Activated T-cell treated with anti-CD3 and anti-CD28 coated beads for 4 hours (primary cell): ENCODE measurements at places on chromosomes 1 and 21.

GRCh38 chr1:234148350-234148749 lies 224.9 kb upstream of the COA6 start:
- no peak for DNase-seq

DNA sequence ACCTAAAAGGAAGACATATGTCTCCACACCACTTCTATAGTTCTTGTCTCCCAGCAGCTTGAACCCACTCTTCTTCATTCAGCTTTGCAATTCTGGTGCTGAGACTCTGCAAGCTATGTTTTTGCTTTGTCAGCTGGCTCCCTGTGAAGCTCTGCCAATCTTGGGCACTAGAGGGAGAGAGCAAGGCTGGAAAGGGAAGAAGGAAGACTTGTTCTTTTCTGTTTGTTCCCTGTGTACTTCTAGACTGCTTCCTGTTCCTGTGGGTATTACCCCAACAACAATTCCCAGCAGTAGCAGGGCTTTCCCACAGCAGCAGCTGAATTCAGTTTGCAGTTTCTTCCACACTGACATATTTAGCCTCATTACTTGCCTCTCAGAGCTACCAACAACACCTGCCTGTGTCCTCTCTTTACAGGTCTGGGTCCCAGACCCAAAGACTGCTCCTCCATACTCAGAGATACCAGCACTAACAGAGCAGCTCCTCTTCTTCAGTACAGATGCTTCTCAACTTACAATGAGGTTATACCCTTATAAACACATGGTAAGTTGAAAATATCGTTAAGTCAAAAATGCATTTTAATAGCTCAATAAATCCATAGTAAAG lies 275.2 kb upstream of the NEGR1 start:
- DNase-seq: no peak

DNA sequence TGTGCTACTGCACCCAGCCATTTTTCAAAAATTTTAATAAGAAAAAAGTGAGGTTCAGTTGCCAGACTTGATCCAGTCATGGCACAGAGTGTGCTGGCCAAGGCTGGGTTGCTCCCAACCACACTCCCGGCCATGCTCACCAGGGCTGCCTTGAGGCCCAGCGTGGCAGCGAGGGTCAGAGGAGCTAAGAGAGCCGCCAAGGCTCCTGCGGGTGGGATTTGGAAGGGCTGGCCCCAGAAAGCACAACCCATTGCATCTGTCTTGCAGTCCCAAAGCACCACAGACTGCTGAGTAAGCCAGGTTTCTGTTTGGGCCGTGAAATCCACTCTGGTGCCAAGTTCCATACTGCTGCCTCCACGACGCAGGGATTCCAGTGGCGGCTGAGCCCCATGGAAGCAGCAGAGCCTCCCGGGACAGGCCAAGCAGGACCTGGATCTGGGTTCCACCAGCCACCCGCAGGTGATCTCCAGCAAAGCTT lies 22.6 kb downstream of the ZBTB17 start:
- no peak for DNase-seq

DNA sequence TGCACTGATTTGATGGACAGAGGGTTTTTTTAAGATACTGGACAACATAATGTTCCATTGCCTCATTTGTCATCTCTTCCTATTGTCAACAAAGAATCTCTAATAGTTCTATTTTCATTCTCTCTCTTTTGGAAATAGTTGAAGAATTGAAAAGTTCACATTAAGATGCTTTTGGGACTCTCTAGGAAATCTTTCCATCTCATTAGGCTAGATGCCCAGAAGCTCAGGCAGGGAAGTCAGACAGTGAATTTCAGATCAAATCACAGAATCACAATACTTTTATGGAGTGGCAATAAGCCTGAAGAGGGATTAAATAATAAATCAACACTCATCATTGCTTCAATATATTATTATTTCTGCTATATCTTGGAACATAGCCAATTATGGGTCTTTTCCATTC lies 29.2 kb downstream of the NEGR1 start:
- DNase-seq: no peak

- no peak for DNase-seq
Observed at GRCh38 chr1:201945157-201945556, 1.2 kb downstream of the LMOD1 start.

DNA sequence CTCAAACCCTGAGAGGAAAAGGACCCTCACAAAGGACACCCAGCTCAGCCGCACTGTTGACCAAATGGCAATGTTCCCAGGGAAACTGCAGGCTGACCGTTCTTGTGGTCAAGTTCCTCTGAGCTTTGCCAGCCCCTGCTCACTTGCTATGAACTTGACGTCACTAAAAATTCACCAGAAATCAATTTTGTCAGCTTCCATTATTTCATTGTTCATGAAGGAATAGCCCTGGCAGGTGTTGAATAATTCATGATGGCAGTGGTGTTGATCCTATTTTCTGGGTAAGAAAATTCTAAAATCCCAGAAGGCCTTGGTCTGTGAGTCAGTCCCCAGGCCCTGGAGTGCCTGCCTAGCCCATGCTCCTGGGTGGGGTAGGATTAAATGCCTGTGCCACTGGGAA lies 318.9 kb downstream of the ZNF326 start:
- no peak for DNase-seq

- DNase-seq: no peak
Observed at GRCh38 chr1:214364786-214365295, 83.9 kb downstream of the SMYD2 start.

GRCh38 chr1:191590578-191590977 lies 567.7 kb upstream of the RGS18 start:
- DNase-seq: no peak

GRCh38 chr1:241932845-241933244 lies 24.7 kb upstream of the BECN2 start:
- DNase-seq: no peak

- peak; percentile 50 for DNase-seq
Observed at GRCh38 chr1:2840036-2840809, 38.7 kb upstream of the TTC34 start.

DNA sequence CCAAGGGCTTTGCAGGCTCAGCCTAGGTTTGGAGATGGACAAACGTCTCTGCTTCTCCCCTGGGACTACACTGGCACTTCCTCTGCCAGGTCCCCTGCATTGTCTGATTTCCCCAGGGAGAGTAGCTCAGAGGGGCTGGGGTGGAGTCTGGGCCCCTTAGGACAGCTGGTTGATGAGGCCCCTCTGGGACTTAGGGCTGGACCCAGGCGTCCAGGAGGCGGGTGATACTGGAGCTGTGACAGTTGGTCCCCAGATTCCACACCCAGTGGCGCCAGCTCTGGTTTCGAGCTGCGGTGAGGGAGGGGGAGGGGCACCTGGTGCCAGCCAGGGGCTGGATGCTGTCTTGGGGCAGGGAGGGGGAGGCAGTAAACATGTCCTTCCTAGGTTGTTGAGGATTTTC lies 7.4 kb upstream of the MEX3A start:
- DNase-seq: no peak

DNA sequence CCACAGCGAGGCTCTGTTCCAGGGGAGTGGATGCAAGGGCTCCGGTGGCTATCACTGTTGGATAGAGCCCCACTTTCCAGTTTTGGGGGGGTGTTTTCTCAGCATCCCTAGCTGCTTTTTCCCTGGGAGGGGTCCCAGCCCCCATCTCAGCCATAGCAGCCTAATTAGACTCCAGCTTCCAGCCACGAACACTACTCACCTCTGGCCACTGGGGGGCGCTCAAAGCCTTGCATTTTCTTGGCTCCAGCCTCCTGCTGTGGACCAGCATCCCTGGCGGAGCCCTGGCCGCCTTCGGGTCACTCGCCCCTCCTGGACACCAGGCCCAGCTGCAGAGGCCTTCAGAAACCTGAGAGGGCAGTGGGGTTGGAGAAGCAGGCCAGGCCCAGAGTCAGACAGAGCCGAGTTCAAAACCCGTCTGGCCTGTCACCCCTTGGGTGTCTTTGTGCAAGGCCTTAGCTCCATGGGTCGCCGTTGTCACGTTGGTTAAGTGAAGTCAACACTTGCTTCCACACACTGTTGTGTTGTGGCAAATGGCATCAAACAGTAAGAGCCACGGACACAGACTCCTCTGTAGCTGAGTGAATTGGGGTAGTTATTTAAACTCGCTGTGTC lies 93.5 kb upstream of the ACTL8 start:
- peak; percentile 32 for DNase-seq

DNA sequence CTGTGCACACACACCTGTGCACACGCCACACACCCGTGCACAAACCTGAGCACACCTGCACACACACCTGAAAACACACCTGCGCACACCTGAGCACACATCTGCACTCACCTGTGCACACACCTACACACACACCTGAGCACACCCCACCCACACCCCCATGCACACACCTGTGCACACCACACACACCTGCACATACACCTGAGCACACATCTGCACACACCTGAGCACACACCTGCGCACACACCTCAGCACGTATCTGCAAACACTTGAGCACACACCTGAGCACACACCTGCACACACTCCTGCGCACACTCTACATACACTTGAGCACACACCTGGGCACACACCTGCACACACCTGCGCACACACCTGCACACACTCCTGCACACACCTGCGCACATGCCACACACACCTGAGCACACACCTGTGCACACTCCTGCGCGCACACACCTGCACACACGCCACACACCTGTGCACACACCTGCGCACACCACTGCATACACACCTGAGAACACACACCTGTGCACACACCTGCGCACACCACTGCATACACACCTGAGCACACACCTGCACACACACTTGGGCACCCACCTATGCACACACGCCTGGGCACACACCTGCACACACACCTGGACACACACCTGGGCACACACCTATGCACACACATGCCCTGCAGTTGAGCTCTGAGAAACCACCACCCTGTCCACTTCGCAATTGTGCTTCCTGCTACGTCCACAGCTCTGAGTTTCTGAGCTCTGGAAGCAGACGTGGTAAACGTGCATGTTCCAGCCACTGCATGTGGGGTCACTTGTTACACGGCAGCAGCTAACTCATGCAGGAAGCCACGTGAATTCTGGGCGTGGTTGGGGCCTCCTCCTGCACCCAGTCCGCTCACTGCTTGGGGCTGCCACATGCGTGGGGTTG lies 8.0 kb upstream of the C1orf159 start:
- DNase-seq: no peak

DNA sequence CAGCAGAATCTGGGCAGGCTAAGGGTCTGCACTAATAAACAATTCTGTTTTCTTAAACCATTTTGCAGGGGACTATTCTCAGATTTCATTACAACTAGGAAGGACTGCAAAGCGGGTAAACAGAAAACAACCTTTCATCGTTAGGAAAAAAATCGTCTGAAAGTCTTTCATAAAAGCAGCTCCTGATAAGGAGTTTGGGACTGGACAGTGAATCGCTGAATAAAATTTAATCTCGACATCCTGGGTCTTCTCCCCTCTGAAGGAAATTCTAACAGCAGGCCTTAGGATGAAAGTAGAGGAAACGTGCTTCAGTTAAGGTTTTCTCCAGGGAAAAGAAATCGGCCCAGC lies 471 bp upstream of the MTF2 start:
- no peak for DNase-seq

GRCh38 chr1:42531043-42531442 lies 68.0 kb downstream of the CCDC30 start:
- no peak for DNase-seq

GRCh38 chr1:154349121-154349520 lies 23.8 kb downstream of the ATP8B2 start:
- DNase-seq: no peak

- no peak for DNase-seq
Observed at GRCh38 chr1:6893388-6893787, 108.1 kb downstream of the CAMTA1 start.

- DNase-seq: no peak
Observed at GRCh38 chr1:20358761-20359263, 68.1 kb downstream of the VWA5B1 start.

- DNase-seq: no peak
Observed at GRCh38 chr1:174799136-174799479, 200.6 kb upstream of the CACYBP start.

DNA sequence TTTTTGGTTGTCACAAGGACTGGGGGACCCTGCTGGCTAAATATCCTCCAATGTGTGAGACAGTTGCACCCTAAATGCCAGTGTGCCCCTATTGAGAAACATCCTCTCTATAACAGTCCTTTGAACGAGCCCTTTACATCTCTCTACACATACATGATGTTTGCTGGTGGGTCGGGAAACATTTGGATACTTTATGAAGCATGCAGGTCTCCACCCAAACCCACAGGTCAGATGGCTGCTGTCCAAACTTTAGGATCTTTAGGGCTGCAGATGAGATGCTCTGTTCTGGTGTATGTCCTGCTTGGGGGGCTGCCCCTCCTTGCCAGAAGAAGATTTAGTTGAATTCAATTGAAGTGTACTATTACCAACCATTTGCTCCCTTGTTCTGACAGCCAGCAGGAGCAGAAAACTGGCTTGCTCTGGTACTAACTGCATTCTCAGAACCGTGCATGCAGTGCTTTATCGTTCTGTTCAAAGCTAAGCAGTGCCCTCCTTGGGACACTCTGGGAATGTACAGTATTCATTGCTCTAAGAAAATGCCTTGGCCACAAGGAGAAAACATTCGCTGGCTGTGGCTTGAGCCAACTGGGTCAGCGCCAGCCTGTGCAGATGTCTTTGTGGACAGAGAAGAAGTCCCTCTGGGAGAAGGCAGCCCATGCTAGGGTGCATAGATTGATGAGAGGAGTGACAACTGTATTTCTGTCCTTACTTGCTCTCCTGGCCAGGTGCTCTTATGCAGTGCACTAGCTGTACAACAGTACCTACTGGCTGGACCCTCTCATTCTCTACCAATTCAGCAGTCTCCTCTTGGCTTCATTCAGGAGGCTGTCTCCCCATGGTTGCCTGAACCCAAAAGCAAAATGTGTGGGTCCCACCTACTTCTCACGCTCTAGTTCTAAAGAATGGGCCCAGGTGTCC lies 61.4 kb upstream of the DIRAS3 start:
- no peak for DNase-seq

GRCh38 chr21:28148400-28149064 lies 844.1 kb downstream of the LTN1 start:
- DNase-seq: no peak

- DNase-seq: no peak
Observed at GRCh38 chr1:22500471-22500870, 48.8 kb downstream of the ZBTB40 start.

DNA sequence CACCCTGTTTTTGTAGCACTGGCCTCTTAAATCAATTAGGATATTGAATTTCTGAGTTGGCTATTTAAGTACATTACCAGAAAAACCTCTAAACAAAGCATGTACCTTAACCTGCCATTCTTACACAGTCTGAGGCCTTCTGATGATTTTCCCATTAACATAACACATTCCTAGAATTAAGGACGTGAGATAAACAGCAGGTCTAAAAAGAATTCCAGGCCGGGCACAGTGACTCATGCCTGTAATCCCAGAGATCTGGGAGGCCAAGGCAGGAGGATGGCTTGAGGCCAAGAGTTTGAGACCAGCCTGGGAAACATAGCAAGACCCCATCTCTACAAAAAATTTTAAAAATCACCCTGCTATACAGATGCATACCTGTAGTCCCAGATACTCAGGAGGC lies 18.0 kb upstream of the LRRC8D start:
- DNase-seq: no peak

GRCh38 chr1:169364948-169365347 lies 2.6 kb downstream of the NME7 start:
- DNase-seq: no peak

GRCh38 chr1:184530226-184530625 lies 143.4 kb downstream of the C1orf21 start:
- DNase-seq: no peak
